ENCODE measurements at places on chromosomes 11 and 22.

DNA sequence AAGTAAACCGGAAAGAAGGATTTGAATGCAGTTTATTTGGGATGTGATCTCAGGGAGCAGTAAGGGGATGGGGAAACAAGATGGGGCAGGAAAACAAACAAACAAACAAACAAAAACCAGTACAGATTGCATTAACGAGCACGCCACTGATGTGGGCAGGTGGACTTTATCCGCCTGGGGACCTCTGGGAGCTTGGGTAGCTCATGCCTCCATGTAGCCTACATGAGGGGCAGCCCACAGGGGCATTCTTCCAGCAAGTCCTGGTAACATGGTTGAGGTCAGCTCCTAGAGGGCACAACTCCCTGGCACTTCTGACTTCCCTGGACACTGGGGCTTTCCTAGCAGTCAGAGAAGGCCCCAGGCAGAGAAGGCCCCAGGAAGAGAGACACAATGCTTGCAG is 38.6 kb downstream of the C11orf96 start:
- DNase-seq, result no peak

- DNase-seq, result peak; percentile 97
Observed at GRCh38 chr11:69088676-69089146, 40.0 kb downstream of the TPCN2 start.

- DNase-seq, result no peak
Observed at GRCh38 chr11:10728154-10728553, 22.9 kb upstream of the CTR9 start.

DNA sequence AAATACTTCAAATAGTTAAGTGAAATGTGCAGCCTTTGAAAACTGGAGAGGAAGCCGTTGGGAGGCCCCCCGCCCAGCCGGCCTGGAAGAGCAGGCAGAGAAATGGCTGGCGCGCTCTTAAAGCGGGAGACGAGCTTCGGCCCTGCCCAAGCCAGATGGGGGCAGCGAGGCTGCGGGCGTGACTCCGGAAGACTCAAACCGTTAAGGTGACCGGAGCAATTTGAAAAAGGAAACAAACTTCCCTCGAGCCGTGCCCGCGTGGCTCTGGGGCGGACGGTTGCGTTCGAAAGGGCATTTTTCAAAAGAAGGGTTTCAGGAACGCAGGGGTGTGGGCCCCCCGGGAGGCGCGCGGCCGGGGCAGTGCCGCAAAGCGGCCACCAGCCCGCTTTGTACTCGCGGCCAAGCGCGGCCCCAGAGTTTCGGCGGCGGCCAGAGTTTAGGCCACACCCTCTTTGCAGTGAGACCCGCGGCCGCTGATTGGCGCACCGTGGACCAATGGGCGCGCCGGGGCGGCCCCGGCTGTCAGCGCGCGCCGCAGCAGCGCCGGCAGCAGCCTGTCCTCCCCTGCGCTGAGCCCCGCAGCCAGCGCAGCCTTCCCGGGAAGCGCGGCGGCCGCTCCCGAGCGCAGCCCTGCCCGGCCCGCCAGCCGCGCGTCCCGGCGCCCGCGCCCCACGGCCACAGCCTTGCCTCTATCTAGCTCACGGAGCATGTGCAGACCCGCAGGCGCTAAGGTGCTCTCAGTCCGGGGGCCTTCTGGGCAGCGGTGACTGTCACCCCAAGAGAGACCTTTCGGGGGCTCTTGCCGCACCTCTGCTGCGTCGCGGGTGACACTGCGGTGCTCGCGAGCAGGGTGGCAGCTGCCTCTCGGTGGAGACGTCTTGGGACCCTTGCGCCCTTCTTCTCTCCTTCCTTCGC is at the start of gene NAV2:
TSS of gene NAV2 (plus strand) at position 557 of the 915 bp plus-strand sequence. CDS start 859 bp downstream, outside the sequence.
- DNase-seq, result peak; percentile 91

DNA sequence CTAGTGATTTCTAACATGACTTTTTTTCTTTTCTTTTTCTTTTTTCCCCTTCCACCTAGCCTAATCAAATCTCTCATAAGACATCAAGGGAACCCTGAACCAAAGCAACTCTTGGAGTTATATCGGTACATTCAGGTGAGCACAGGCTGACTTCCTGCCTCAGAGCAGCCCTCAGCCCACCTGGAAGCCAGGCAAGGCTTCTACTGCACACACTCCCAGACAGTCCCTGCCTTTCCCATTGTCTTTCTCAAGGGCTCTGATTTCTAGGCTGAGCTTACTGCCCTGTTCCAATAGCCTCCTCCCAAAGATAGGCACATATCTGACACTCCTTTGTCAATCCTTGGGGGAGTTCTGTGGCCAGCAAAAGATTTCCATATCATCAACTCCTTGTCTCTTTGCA is 629.5 kb downstream of the NTM start:
- no peak for DNase-seq

GRCh38 chr11:103332409-103332808 is 223.2 kb downstream of the DYNC2H1 start:
- DNase-seq, result no peak

GRCh38 chr11:69429716-69430491 is 51.6 kb upstream of the LINC01488 start:
- no peak for DNase-seq

DNA sequence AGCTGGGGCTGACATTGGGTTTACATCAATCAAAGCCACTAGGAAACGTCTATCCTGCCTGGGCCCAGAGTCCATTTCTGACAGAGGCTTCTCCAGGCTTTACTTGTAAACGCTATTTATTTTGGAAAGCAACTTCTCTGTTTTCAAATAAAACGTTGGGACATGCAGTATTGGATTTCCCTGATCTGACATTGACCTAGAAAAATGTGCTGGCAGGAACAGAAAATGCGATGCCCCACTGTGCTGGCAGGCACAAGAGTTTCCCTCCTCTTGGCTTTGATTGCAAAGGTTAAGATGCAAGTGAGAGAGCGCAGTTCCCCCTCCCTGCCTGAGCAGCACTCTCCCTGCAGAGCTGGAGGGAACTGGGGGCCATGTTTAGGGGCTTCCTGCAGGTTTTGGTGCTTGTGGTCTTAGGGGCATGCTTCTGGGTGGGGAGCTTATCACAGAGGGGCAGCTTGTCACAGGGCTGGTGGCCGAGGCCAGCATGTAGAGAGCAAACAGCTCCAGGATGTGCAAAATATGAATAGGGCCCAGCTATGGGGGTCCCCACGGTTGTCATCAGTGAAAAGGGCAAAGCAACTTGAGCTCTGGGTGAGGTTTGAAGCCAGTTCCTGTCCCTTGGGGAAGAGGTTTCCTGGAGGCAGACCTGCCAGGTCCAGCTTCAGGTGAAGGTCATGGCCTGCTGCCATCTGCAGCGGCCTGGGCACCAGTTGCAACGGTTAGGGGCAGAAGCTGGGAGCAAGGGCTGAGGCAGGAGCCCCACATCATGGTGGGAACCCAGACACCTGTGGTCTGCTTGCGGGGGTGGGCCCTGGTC is 42.3 kb upstream of the DKK3 start:
- DNase-seq, result no peak

DNA sequence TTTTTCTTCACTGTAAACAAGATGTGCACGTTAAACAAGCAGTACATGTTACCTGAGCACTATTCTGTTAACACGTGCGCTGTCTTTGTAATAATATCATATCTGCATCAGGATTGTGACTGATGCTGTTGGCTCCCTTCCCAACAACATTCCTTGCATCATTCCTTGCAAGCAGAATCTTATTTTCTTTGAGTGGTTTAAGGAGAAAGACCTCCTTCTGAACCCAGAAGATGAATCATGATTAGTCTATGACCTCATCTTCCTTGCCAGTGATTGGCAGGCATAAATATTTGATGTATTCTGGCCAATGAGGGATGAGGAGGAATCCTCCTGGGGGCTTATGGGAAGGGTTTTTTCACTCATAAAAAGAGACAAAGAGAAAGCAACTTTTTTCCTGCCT is 46.2 kb downstream of the C11orf71 start:
- peak; percentile 59 for DNase-seq

GRCh38 chr11:69931994-69932910 is 113.0 kb upstream of the FGF3 start:
- DNase-seq, result no peak

DNA sequence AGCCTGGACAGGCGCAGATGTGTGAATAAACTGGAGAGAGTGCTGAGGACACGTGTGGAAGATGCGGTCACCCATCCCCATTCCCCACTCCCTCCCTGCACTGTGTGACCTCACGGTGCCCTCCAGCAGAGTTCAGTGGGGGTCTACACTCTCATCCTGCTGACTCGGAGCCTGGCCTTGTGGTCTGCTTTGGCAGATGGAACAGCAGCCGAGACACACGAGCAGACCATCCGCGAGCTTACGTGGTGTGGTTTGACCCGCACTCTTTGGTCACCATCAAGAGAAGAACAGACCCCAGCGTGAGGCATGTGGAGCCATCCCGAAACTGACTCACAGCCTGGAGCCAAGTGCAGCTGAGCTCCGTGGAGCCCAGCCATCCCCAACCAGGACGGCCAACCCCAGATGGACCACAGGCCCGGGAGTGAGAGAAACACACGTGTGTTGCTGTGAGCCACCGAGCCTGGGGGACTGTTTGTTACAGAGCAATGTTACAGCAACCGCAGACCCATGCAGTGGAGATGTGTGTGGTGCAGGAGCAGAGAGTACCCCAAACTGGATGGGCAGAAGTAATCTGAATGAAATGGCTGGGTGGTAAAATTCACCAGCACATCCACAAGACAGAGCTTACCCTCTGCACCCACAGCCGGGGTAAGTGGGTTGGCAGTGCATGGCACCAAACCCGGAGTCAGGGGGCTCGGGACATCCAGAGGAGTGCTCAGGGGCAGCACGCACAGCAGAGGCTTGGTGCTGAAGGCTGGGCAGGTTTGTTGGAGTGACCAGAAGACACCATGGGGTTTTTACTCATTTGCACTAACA is 90.7 kb downstream of the RTL6 start:
- DNase-seq, result no peak

DNA sequence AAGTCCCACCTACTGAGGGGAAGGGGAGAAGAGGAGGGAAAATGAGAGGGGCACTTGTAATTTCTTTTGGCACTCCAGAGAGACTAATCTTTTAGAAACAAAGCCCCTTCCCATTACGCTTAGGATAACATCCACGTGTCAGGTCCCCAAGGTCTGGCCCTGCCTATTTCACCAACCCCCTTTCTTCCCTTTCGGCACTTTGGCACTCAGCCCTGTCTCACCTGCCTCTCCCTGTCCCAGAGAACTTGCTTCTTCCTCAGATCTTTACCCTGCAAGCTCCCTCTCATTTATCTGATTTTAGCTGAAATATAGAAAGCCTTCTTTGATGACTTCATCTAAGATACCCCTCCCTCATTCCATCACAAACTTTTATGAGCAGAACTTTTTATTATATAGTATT is 55.5 kb downstream of the RASSF10 start:
- no peak for DNase-seq

GRCh38 chr11:106391771-106392420 is 314.4 kb downstream of the AASDHPPT start:
- DNase-seq, result no peak

GRCh38 chr22:48753752-48754517 is 1073.7 kb downstream of the BRD1 start:
- no peak for DNase-seq

DNA sequence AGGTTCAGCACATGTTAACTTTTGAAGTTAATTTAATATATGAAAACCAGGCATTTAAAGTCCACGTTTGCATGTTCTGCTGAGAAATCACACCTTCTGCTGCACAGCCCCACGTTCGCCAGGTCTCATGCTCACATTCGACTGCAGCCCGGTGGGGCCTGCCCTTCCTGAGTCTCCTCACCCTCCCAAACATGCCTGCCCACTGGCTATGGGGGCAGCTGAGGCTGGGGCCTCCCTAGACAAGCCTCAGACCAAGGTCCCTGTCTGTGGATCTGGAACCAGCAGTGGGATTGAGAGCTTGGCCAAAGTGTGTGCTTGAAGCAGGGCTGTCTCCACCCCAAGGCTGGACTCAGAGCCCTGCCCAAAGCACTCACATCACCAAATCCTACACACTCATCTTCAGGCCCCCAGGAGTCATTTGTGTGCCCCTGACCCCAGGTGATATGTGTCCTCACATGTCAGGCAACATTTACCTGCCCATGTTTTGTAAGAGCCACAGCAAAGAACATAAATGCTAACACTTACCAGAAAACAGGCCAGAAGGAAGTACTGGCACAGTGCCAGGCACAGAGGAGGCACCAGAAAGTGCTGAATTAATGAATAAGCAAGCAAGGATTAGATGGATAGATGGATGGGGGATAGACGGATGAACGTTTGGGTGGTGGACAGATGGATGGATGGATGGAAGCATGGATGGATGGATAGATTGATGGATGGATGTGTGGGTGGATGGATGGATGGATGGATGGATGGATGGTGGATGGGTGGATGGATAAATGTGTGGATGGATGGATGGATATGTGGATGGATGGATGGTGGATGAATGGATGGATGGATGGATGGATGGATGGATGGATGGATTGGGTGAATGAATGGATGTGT is 9.4 kb upstream of the FADD start:
- no peak for DNase-seq

GRCh38 chr11:70616938-70617654 is 218.8 kb downstream of the CTTN start:
- DNase-seq, result no peak

GRCh38 chr22:45670981-45671782 is 452 bp upstream of the ATXN10 start:
- no peak for DNase-seq

GRCh38 chr22:36413022-36413775 is 25.4 kb upstream of the MYH9 start:
- DNase-seq, result no peak

GRCh38 chr11:112176077-112176476 is 765 bp downstream of the BCO2 start:
- no peak for DNase-seq

GRCh38 chr11:70819022-70819421 is 420.7 kb downstream of the CTTN start:
- DNase-seq, result no peak

- DNase-seq, result no peak
Observed at GRCh38 chr11:110777775-110778174, 65.5 kb upstream of the ARHGAP20 start.

DNA sequence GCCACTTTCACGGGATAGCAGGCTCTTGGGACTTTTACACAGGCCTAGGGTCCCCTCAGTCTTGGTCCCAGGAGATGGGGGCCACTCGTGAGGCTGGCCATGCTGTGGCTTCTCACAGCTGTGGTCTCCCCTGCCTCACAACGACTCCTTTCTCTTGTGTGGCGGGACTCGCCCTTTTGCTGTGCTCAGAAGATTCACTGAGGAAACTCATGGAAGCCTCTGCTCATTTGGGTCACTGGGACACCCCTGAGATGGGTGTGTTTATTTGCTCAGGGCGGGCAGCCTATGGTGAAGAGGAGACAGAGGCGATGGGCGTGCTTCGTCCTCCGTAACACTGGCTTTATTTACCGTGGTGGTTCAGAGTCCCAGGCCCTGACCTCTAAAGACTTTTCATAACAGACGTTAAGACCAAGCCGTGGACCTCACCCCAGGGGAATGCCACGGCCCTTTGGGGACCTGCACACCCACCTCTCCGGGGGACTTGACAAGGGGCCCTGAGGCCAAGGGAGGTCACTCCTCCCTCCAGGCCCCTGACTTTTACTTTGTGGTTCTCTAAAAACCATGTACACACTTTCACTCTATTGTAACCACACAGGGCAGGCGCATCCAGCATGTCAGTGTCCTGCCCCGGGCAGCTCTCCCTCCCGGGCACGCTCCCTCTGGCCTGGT is 15.5 kb downstream of the TEF start:
- no peak for DNase-seq

Measured in A549 (cell line).